ENCODE measurements at places on chromosomes 13 and 19.

DNA sequence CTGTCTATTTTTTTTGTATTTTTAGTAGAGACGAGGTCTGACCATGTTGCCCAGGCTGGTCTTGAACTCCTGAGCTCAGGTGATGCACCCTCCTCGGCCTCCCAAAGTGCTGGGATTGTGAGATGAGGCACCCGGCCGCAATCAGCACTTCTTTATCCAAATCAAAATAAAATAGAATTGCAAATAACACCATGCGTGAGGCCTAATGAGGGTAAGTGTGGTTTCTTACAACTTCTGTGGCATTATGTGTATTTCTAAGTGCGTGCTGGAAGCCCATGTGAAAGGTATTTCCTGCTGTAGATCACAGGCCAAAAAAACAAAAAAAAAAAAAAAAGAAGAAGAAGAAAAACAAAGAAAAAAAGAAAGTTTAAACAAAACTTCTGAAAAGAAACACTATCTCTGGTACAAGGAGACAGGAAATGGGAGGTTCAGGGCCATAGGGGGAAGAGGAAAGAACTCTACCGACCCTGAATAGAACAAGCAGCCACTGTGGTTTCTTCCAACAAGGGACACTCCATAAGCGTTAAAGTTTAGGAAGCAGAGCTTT, 3.0 kb upstream of the GRAMD1A start:
- DNase-seq: no peak

DNA sequence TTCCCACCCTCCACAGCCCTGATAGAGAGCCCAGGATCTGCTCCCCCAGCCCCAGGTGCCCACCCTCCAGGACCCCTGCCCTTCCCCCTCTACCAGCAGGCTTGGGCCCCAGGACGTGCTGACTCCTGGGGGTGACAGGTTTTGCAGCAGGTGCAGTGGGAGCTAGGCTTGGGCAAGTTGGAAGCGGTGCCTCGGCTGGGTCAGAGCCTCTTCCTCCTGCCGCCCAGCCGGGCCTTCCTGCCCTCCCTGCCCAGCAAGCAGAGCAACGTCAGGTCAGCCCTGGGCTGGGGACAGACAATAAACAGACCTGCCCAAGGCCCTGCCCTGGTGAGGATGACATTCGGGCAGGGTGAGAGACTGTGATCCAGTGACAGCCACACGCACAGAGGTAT, 9.2 kb upstream of the NCCRP1 start:
- no peak for DNase-seq

DNA sequence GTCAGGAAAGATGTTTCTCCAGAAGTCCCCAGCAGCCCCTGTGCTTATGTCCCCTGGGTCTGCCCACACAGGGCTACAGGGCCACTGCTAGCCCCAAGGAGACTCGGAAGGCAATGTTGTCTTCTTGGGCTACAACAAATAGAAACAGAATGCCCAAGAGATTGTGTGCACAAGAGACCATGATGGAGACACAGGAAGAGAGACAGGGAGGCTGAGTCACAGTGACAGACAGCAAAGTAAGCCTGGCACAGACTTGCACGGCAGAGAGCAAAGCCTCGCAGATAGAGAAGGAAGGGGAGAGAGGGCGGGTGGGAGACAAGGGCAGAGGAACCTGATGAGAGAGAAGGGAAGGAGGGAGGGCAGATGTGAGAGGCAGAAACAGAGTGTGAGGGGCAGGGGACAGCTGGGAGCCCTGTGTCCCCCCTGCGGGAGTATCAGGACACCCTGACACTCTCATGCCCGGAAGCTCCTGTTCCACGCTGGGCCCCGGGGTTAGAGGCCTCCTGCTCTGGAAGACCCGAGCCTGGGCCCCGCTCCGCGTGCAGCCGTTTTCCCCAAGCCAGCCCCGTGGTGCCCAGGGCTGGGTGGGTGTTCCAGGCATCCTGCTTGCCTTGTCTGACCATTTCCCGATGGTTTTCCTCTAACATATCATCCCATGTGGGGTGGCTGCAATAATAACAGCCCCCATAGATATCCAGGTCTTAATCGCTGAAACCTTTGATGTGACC, 2.7 kb upstream of the PLA2G4C start:
- DNase-seq: no peak

GRCh38 chr19:54172471-54173358, at the start of gene TMC4:
TMC4 (minus strand) TSS chr19:54173160; CDS start chr19:54173117, 43 bp downstream.
- DNase-seq: peak; percentile 78

- no peak for DNase-seq
These were observed 90.2 kb downstream of the RAB20 start for GRCh38 chr13:110471156-110471832.

DNA sequence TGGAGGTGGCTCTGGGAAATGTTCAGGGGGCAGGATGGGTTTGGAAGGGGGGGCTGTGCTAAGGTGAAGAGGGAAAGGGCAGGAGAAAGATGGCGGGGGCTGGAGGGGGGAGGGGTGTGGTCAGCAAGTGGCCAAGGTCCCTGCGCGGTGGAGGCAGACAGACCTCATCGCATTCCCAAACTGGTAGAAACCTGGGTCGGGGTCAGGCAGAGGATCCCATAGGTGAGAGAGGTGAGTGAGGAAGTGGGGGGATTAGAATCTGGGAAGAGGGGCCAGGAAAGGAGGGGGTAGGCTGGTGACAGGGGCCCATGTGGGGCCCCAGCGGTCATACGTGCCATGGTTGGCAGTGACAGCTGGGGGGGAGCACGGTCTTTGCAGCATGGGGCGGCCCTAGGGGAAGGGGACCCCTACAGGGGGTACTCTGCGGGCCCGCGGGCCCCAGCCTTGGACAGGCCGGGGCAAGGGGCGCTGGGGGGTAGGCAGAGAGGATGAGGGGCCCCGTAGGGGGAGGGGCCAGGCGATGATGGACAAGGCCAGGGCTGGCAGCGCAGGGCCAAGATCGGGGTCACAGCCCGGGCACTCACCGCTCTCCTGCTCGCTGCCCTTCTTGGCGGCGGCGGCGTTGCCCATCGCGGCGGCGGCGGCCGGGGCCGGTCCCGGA, 514 bp downstream of the PRKACA start:
- DNase-seq: no peak

DNA sequence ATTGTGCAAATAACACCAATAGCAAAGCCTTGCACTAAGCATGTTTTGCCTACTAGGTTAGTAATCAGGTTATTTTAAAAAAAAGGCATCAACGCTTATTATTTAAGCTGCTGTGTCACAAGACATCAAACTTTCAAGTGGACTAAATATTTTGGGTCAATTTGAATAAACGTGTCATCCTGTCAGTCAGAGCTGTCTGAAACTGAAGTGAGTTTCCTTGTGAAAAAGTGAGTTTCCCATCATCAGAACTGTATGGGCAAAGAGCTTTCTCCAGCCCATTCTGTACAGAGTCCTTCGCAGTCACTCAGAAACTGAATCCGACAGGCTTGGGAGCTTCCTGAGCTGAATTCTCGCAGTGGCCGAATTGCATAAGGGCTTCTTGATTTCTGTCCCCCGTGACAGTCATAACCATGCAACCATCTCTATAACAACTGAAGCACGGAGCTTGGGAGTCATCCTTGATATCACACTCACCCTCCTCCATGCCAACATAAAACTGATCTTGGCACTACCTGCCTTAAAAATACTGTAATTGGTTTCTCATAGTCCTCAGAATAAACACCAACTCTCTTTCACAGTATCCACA, 139.8 kb downstream of the MIPEP start:
- DNase-seq: no peak

GRCh38 chr13:30154531-30154930, 152.8 kb downstream of the KATNAL1 start:
- no peak for DNase-seq

DNA sequence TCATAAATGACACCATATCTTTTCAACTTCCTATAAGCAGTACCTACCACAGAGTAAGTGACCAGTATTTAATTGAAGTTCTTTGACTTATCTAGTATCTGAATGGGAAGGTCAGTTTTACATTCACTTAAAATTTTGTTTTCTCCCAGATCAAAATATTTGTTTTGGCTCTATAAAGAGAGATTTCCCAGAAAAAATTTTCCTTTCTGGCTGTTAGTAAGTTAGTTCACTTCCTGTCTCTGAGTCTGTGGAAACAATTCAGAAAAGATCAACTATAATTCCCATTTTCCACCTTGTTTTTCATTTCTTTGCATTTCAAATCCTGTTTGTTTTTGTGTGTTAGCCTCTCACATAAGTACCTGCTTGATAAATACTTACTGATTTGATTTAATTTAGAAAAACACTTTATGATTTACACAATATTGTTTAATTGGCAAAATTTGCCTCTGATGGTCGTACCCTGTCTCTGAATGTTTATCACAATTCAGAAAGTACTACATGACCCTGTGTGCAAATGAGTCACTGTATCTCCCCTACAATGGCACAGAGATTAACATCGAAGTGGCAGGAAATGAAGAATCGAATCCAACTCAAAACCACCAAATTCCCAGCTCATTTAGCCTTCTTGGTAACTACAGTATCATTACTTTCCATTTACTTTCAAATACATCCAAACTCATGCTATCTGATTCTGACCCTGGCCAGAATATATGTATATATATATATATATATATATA, 15.4 kb upstream of the MED4 start:
- no peak for DNase-seq

- DNase-seq: no peak
These were observed 22.2 kb downstream of the SMARCA4 start for GRCh38 chr19:10983026-10983425.

GRCh38 chr19:18264137-18264854, 10.0 kb downstream of the IQCN start:
- no peak for DNase-seq

GRCh38 chr19:28652765-28653164, 560.2 kb downstream of the UQCRFS1 start:
- DNase-seq: no peak

GRCh38 chr13:70189981-70190380, 81.7 kb upstream of the KLHL1 start:
- DNase-seq: peak; percentile 97

GRCh38 chr13:63773476-63773875, 2357.8 kb upstream of the PCDH20 start:
- DNase-seq: no peak

All from NCI-H1417 (cell line).